ENCODE measurements at places on chromosomes 1 and 21. TPM values are rescaled to one million over a fixed set of nuclear protein-coding genes. Genes with fewer than 3 reads are reported as not detected.

The ADGRB2 gene
- polyA plus RNA-seq: not detected

The LCE1E gene
- polyA plus RNA-seq: not detected

The SLAMF9 gene
- polyA plus RNA-seq: not detected

The CLDN17 gene
- not detected for polyA plus RNA-seq

The HPCAL4 gene
- polyA plus RNA-seq: 0.05 TPM

The CYYR1 gene
- 0.30 TPM for polyA plus RNA-seq

The KRTAP25-1 gene
- not detected for polyA plus RNA-seq

The CCDC27 gene
- not detected for polyA plus RNA-seq

The UTP25 gene
- polyA plus RNA-seq: 1.1 TPM

The ARHGEF16 gene
- not detected for polyA plus RNA-seq
